ENCODE measurements at places on chromosomes 5 and 9.

DNA sequence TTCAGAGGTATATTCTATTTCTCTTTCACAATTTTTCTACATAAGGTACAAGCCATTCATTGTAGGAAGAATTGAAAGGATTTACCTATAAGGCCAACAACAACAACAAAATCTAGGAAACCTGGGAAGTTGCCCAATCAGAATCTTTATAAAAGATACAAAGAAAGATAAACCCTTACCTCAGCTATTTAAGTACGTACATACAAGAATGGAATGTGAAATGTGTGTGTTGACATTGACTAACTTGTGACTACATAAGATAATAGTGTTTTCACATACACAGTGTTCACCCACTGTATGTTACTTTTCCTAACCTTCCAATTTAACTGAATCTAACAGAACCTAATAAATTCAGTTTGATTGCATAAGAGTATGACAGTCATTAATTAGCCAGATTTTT is 154.1 kb downstream of the ADAMTS6 start:
- no peak for DNase-seq

GRCh38 chr5:100667161-100667630 is 132.0 kb downstream of the FAM174A start:
- no peak for DNase-seq

DNA sequence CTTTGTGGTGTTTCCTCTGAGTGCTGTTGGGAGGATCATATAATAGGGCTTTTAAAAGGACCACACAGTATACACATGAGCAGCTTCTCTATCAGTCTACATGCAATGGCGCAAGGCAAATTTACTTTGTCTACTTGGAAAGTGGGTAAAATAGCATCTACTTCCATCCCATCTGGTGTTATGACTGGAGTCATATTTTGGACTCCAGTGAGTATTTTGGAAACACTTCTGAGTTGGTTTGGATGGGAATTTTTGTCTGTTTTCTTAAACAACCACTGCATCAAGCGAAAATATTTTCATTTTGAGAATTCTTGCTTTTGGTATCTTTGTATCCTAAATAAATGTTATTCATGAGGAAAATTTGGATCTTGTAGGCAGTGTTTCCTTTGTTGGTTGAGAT is 220.8 kb downstream of the NMUR2 start:
- no peak for DNase-seq

DNA sequence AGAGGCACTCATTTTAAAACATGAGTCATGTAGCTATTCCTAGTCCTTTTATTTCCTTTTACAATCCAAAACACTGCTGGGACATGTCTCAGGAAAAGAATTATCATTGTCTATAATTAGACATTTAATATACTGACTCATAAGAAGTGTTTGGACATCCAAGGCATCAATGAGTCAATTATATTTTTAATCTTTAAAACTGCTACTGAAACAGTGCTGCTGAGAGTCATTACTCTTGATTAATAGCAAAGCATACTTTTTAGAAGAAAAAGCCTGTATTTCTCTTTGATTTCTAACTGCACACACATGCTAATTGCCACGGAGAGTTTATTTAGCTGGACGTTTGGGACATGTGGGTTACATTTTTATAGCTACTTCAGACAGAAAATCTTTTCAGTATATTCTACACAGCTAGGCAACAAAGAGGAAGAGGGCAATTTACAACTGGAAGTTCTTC is 1249.0 kb upstream of the CDH18 start:
- no peak for DNase-seq

- no peak for DNase-seq
Measured at GRCh38 chr5:72505539-72506157, 1.6 kb downstream of the ZNF366 start.

- DNase-seq: no peak
Measured at GRCh38 chr5:62538017-62538942, 40.3 kb upstream of the LRRC70 start.

GRCh38 chr5:141439411-141440141 is 9.3 kb downstream of the PCDHGA12 start:
- DNase-seq: no peak

GRCh38 chr5:567664-568060 is 43.4 kb upstream of the SLC9A3 start:
- DNase-seq: peak; percentile 11

DNA sequence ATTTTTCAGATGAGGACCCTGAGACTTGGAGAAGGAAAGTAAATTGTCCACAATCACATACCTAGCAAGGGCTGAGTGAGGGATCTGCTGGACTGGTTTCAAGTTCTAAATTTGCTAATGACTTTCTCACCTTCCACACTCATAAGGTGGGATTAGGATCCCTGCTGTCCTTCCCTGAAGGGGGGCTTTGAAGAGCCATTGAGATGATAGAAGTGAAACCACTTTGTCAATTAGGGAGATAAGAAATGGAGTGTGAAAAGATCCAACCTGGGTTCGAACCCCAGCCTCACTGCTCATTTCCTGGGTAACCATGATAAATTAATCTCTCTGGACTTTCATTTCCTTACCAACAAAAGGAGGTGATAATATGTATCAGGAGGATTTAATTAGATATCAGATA is 32.7 kb upstream of the FOXE1 start:
- no peak for DNase-seq
